ENCODE measurements at places on chromosomes 7 and 10.
A peak's percentile ranks its signal among the peaks of the same experiment; 100 is the strongest.

DNA sequence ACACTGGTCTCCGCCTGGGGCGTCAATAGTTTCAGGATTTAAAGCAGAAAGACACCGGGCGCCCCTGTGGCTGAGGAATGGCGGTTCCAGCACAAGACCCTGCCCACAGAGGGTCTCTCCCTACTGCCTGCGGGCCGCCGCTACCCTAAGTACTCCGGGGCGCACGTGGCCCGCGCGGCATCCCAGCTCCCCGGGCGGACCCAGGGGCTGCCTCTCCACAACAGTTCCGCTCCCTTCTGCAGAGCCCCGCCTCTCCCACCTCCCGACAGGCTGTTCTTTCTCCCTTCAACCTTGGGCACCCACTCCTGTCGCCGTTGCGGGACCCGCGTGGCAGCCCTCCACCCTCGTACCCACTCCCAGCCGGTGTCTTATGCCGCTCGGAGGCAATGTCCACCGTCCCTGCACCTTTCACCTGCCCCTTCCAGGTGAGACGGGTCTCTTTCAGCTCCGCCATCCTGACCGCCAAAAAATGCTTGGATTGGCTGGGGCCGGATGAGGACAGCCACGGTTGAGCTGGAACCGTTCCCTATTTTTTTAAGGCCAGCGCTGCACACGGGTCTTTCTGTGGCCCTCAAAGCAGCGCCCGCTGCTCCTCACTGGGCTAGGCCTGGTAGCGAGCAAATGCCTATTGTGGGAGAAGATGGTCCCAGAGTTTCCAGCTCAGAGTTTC is 1.6 kb upstream of the NKX2-3 start:
- peak; percentile 69 for DNase-seq

DNA sequence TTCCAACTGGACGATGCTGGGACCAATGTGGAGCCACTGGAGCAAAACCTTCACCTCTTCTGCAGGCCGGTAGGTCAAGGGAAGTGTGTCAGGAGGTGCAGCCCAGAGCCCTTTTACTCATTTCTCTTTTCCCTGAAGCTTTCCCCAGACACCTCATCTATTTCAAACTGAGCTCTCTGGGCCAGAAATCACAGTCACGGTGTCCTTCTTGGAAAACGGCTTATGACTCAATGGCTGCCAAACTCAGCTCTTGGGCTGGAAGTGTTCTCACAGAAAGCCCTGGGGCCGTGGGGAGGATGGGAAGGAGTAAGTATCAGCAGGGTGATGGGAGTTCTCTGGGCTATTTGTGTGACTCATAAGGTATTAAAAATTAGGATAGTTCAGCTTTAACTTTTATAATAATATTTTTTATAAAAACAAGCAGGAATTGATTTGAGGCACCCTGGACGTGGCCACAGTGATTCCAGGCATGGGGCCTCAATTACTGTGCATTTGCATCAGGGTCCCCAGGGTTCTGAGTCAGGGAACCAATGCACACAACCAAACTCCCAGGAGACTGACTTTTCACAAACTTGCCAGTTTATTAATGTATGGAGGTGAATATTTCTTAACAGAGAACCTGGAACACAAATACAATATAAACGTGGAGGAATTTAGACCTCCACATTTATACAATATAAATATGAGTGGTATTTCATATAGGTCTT is 187.4 kb upstream of the TMEM72 start:
- no peak for DNase-seq

DNA sequence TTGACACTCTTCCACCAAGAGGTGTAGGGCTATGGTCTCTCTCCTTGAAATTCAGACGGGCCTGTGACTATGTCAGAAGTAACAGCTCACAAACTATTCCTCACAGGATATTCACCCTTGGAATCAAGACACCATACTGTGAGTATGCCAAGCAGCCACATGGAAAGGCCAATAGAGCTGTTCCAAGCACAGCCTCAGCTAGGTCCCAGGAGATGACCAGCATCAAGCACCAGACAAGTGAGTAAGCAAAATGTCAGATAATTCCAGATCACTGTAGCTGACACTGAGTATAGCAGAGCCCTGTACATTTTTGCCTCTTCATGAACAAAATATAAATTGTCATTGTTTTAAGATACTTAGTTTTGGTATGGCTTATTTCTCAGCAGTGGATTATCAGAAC is 88.1 kb upstream of the KCND2 start:
- no peak for DNase-seq

GRCh38 chr10:101545898-101546297 is 42.2 kb downstream of the POLL start:
- DNase-seq, result no peak

- DNase-seq, result no peak
Observed at GRCh38 chr10:70652761-70653657, 19.3 kb upstream of the ADAMTS14 start.

- peak; percentile 73 for DNase-seq
Observed at GRCh38 chr10:88395677-88396076, 187.4 kb downstream of the RNLS start.

GRCh38 chr7:32335107-32335506 is 155.1 kb downstream of the LSM5 start:
- no peak for DNase-seq

GRCh38 chr10:74770400-74770799 is 56.0 kb upstream of the KAT6B start:
- DNase-seq, result no peak

- DNase-seq, result no peak
Observed at GRCh38 chr7:117041822-117042221, 88.5 kb downstream of the ST7 start.

DNA sequence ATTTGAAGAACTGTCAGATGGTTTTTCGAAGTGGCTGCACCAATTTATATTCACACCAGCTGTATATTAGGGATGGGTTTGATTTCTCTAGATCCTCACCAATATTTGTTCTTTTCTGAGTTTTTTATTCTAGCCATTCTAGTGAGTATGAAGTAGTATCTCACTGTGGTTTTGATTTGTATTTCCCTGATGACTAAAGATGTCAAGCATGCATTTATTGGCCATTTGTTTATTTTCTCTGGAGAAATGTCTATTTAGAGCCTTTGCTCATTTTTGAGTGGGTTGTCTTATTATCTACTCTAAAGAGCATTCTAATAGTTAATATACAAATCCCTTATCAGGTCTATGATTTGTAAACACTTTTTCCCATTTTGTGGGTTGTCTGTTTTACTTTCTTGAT is 123.9 kb downstream of the PCLO start:
- DNase-seq, result no peak

GRCh38 chr7:14751461-14751860 is 151.1 kb downstream of the DGKB start:
- DNase-seq, result peak; percentile 8

GRCh38 chr10:70106958-70107791 is 25.4 kb downstream of the AIFM2 start:
- DNase-seq, result peak; percentile 10

DNA sequence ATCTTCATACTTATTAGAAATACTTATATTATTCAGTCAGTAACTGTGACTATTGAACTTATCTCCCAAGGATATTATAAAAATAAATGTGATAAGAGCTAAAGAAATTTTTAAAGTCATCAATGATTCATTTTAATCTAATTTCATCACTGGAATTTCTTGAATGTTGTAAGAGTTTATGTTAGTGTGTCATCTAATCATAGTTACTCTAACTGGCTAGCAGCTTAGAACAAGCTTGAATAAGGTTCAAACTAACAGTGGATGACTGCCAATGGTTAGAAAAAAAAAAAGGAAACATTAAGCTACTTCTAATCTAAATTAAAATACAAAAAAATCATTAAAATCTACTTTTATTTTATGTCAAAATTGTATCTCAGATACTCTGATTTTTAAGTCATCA is 1066.3 kb downstream of the CNTNAP2 start:
- DNase-seq, result no peak

GRCh38 chr10:59465088-59465487 is 102.7 kb upstream of the FAM13C start:
- no peak for DNase-seq

DNA sequence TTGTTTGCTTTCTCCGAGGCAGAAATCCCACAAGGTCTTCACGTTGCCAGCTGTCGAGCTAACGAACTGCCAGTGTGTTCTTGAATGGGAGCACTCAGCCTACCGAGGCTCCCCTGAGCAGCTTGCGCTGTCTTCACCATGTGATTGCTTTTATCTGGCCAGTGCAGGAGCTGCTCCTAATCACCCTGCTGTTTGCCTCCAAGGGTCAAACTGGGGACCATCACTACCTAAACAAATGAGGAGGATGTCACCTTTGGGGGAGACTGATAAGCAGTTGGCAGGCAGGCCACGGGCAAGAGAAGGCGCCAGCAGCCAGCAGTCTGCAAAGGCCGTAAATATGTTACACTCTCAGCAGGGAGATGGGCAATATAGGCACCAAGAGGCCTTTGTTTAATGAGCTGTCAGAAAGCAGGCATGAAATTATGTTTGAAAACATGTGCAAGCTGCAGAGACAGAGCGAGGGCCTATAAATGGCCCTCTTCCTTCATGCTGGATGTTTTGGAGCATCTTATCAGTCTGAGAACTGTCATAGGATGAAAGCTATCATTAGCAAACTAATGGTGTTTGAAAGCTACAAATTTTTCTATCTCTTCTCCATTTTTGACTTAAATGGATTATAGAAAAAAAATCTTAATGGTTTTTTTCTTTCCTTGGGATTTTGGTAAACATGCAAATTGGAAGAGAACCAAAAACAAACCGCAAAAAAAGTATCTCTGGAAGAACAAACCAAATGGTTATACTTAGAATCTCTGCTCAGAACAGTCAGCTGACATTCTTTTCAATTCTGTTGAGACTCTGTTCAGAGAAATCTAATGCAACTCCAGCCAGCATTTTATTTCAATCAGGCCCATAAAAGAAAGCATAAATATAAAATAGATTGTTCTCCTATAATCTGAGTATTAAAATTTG is 267.3 kb upstream of the NPVF start:
- DNase-seq, result peak; percentile 52

DNA sequence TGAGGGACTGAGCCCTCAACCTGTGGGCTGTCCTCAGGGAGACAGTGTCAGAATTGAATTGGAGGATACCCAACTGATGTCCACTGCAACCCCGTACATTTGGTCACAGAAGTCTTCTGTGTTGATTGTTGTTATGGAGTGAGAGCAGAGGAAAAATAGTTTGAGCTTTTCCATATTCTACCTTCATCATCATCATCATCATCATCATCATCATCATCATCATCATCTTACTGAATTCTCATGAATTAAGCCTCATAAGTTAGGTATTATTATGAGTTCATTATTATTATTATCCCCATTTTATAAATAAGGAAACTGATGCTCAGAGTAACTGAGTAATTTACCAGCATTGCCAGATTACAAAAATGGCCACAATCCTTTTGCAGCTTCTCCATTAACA is 8.4 kb downstream of the ALDH18A1 start:
- DNase-seq, result no peak

DNA sequence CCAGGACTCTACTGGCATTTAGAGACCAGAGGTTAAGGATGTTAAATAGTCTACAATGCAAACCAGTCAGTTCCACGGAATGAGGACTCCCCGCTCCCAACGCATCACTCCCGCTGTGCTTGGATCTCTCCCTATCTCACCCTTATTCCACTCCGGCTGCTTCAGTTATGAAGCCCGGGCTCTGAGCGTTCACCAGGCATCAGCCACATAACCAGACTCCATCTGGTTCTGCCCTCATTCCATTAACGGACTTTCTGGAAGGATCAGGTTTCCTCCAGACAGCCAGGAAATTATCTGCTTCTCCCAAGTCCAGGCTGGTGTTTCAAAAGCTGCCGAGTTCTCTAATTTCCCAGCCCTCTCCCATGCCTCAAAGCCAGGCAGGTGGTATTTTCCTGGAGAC is 499.3 kb downstream of the GLRX3 start:
- no peak for DNase-seq

DNA sequence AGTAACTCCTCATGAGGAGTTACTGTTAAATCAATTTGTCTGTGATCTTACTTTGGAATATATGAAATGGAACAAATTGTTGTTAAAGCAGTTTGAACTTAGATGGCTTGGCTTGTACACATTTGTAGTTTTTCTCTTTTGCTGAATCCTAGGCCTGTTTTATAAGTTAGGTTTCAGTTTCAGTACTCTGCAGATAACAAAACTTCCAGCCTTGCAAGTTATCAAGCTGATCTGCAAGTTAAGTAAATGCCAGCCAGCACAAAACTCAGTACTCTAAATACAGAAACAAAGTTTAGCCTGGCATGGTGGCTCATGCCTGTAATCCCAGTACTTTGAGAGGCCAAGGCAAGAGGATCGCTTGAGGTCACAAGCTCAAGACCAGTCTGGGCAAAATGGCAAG is 25.0 kb upstream of the PAXIP1 start:
- DNase-seq, result no peak

DNA sequence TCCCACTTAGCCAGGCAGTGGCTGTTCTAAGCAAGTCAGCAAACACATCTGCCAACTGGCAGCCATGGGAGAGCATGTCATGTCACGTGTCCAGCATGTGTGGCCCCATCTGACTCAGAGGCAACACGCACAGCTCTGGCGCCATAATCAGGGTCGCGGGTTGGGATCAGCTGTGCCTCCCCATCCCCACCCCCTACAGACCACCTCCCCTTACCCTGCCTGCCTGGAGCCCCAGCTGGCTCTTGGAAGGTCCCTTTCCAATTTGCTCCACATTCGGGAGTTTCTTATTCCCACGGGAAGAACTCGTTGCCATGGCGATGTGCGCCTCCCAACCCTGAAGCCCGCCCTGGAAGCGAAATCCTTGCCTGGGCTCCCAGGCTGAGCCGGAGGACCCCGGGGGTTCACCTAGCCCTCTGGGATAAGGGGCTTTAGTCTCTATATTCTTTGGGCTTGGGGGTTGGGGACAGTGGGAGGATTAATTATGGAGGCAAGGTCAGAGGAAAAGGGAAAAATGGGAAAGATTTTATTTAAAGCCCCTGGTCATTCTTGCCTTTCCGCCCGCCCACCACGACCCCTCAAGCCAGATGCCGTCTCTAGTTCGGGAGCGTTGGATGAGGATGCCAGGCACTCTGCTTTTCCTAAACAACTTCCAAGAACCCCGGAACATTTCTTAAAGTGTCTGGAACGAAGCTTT is 283.7 kb downstream of the ZEB1 start:
- peak; percentile 69 for DNase-seq

- no peak for DNase-seq
Observed at GRCh38 chr7:7369134-7369533, 166.5 kb downstream of the COL28A1 start.

GRCh38 chr10:114915294-114915693 is 22.7 kb upstream of the TRUB1 start:
- no peak for DNase-seq

Data from common myeloid progenitor, CD34-positive (primary cell).